GM23338 (cell line): ENCODE measurements at places on chromosomes 3 and 15. TPM values are rescaled to one million over a fixed set of nuclear protein-coding genes. Genes with fewer than 3 reads are reported as not detected.

GRCh38 chr3:151584566-151584965 lies 123.7 kb upstream of the IGSF10 start:
- H3K27ac ChIP-seq = no peak overlapping the region
- DNase-seq = peak; percentile 18
- H3K4me3 ChIP-seq = no peak overlapping the region
- no peaks in the 10 kb centered on the region for H3K36me3 ChIP-seq
- H3K4me1 ChIP-seq = peaks cover 10% of the 10 kb centered on the region; the same call in 1 of the 2 replicates
- no peaks in the 10 kb centered on the region for H3K27me3 ChIP-seq

GRCh38 chr3:89261673-89262072 lies 154.3 kb downstream of the EPHA3 start:
- no peaks in the 10 kb centered on the region for H3K27me3 ChIP-seq
- DNase-seq = no peak
- no peak overlapping the region for H3K4me3 ChIP-seq
- H3K36me3 ChIP-seq = no peaks in the 10 kb centered on the region
- no peak overlapping the region for H3K27ac ChIP-seq

DNA sequence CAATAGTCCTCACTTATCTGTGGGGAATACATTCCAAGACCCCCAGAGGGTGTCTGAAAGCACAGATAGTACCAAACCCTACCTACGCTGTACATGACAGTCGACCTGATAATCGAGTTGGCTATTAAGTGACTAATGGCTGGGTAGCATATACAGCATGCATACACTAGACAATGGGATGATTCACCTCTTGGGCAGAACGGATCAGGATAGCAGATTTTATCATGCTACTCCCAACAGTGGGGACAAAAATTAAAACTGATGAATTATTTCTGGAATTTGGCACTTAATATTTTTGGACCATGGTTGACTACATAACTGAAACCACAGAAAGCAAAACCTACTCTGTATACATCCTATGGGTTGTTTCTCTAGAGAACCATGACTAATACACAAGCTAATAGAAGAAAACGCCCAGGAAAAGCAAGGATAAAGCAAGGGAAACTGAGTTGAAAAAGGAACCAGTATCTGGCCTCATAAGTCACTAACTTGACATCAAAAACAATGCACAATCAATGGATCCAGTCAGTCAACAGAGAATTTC lies 15.5 kb downstream of the ATG3 start:
- H3K27me3 ChIP-seq = no peaks in the 10 kb centered on the region
- no peak overlapping the region for H3K4me3 ChIP-seq
- H3K36me3 ChIP-seq = peaks cover 7% of the 10 kb centered on the region

GRCh38 chr15:82531496-82532382 lies 8.5 kb downstream of the RPS17 start:
- no peak overlapping the region for H3K27ac ChIP-seq
- DNase-seq = no peak

DNA sequence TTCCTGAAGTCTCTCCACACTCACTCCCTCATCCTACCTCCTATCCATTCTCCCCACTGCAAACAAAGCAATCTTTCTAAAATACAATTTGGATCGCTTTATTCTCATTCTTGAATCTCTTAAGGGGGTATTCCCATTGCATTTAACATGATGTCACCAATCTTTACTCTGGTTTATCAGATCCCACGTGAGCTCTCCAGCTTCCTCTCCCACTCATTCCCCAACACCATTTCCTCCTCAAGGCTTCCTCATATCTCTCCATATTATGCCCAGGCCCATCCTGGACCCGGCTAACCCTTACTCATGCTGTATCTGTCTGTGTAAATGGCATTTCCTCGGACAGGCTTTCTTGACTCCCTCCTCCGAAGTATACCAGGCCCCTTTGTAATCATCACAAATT lies 165.0 kb downstream of the CD47 start:
- DNase-seq = no peak
- H3K36me3 ChIP-seq = no peaks in the 10 kb centered on the region
- peaks cover 3% of the 10 kb centered on the region for H3K4me1 ChIP-seq
- H3K27ac ChIP-seq = no peak overlapping the region
- H3K4me3 ChIP-seq = no peak overlapping the region

DNA sequence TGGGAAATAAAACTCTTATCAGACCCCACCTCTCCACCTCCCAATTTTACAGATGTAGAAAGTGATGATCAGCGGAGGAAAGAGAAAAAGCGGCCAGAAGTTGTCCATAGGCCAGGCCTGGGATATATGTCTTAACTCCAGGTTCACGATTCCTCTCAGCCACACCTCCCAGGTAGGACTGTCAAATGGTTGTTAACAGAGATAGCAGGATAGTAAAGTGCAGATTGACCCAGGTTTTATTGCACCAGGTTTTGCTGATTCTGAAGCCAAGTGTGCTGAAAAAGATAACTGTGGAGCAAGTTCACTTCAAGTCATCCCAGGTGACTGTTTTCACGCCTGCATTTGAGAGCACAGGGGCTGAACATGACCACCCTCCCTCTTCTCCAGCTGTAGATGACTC lies 36.1 kb downstream of the LSM3 start:
- H3K4me3 ChIP-seq = no peak overlapping the region
- no peaks in the 10 kb centered on the region for H3K27me3 ChIP-seq
- no peak for DNase-seq
- no peaks in the 10 kb centered on the region; the same call in 1 of the 2 replicates for H3K4me1 ChIP-seq

DNA sequence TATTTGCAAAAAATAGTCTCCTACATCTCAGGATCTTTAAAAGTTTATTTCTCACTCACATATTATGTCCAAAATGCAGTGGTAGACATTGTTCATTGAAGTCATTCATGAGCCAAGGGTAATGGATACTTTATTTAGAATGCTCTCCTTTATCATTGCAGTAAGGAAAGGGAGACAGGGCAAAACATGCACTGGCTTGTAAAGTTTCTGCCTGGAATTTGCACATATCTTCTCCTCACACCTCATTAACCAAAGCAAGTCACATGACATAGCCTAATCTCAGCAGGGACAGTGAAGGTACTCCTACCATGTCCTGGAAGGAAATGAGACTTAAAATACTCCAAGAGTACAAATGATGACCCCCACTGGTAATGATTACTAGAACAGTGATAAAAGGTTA lies 333.7 kb upstream of the EPHA3 start:
- no peak overlapping the region for H3K4me3 ChIP-seq
- H3K4me1 ChIP-seq = no peaks in the 10 kb centered on the region
- no peak for DNase-seq
- H3K27me3 ChIP-seq = no peaks in the 10 kb centered on the region
- no peaks in the 10 kb centered on the region for H3K36me3 ChIP-seq

DNA sequence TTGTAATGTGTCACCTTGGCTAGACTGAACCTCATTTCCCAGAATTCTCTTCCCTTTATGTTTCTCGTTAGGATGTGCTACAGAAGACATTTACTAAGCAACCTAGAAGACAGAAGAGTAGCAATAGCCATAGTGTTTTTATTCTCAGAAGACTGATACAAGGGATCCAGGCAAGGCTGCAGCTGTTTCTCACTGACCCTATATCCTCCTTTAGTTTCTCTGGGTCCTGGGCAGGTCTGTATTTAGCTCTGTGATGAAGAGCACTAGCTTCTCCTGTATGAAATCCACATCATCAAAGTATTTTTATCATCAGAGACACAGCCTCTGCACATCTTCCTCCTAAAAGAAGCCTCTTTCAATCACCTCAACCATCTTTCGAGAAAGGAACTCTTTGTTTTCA lies 72.5 kb downstream of the SUMF1 start:
- H3K27ac ChIP-seq = no peak overlapping the region
- no peaks in the 10 kb centered on the region for H3K36me3 ChIP-seq
- no peaks in the 10 kb centered on the region for H3K27me3 ChIP-seq
- peaks cover 20% of the 10 kb centered on the region for H3K4me1 ChIP-seq

- H3K4me1 ChIP-seq = peaks cover 76% of the 10 kb centered on the region
- 0 out of 2 replicates have a peak, but pooled peaks cover 2% of the 10 kb centered on the region for H3K36me3 ChIP-seq
- DNase-seq = peak; percentile 44
- H3K4me3 ChIP-seq = peak within 1 kb of the TSS; percentile 6
These were observed at the start of gene CLRN1 for GRCh38 chr3:150972366-150973071. Gene CLRN1 (minus strand): TSS chr3:150972727. CDS start chr3:150972708, 19 bp downstream.

GRCh38 chr3:18501679-18502343 lies 76.7 kb upstream of the SATB1 start:
- no peak overlapping the region for H3K27ac ChIP-seq
- no peaks in the 10 kb centered on the region for H3K36me3 ChIP-seq
- DNase-seq = peak; percentile 6
- H3K4me1 ChIP-seq = peaks cover 11% of the 10 kb centered on the region; the same call in 1 of the 2 replicates

Gene CDHR4
- 0.24 TPM in 1 of 2 replicates, not detected in the other for total RNA-seq

Gene CPN2
- total RNA-seq = 0.14 TPM in 1 of 2 replicates, not detected in the other

Gene IL20RB
- 2.1 and 4.6 TPM in 2 replicates for total RNA-seq

Gene APOD
- total RNA-seq = not detected in 2 replicates

Gene ZKSCAN7
- 14.0 and 17.8 TPM in 2 replicates for total RNA-seq

Gene RYR3
- 0.97 and 1.2 TPM in 2 replicates for total RNA-seq

Gene GUCA1C
- total RNA-seq = not detected in 2 replicates

Gene SKOR1
- total RNA-seq = 0.17 and 0.19 TPM in 2 replicates

Gene FBXO40
- total RNA-seq = 0.03 and 0.23 TPM in 2 replicates

Gene SAMMSON
- total RNA-seq = not detected in 2 replicates
